Ovary (tissue), 10 donors: ENCODE measurements at places on chromosomes 16 and 17.

DNA sequence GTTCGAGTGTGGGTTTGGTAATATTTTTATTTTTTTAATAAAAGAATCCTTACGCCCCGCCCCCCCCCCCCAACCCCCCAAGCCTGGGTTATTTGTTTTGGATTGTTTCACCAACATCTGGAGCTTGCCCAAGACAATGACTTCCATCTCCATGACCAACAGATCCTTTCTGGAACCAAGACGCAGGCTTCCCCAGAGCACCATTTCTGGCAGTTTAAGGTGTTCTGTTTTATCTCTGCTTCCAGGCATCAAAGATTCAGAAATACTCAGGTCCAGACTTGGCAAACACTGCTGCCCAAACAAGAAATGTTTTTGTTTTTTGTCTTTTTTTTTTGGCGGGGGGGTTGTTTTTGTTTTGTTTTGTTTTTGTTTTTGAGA, 56.1 kb downstream of the PLXDC1 start:
- no peak for DNase-seq

DNA sequence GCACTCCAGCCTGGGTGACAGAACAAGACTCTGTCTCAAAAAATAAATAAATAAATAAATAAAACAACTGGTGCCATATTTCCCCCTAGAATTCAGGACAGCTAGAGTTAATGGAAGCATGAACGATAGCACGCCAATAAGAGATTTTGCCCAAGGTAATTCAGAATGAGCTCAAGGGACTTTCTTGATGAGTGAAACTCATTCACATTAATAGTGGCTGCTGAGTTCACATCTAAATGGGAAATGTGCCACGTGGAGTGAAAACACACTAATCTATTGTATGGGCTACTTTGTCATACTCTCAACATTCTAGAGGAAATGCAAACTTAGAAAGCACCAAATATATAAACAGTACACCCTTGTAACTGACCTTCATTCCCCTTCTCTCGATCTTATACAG, 47.4 kb upstream of the PSMD7 start:
- no peak for DNase-seq

- no peak for DNase-seq
Observed at GRCh38 chr16:70258065-70258464, 6.3 kb upstream of the EXOSC6 start.

DNA sequence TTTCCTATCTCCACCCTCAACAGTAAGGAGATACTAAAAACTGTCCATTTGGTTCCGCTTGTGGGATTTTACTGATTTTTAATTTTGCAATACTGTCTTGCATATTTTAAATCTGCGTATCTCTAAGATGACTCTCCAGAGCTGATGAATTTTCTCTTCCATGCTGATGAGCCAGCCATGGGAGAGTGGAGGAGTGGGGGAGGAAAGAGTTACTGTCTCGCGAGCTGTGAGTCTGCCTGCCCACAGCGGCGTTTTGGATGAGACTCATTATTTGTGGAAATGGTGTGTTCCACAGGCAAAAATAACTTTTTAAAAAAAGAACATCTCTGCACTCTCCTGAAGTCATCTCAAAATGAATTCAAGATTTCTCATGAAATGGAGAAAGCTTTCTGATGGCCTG, 34.6 kb upstream of the MYOCD start:
- DNase-seq = no peak

DNA sequence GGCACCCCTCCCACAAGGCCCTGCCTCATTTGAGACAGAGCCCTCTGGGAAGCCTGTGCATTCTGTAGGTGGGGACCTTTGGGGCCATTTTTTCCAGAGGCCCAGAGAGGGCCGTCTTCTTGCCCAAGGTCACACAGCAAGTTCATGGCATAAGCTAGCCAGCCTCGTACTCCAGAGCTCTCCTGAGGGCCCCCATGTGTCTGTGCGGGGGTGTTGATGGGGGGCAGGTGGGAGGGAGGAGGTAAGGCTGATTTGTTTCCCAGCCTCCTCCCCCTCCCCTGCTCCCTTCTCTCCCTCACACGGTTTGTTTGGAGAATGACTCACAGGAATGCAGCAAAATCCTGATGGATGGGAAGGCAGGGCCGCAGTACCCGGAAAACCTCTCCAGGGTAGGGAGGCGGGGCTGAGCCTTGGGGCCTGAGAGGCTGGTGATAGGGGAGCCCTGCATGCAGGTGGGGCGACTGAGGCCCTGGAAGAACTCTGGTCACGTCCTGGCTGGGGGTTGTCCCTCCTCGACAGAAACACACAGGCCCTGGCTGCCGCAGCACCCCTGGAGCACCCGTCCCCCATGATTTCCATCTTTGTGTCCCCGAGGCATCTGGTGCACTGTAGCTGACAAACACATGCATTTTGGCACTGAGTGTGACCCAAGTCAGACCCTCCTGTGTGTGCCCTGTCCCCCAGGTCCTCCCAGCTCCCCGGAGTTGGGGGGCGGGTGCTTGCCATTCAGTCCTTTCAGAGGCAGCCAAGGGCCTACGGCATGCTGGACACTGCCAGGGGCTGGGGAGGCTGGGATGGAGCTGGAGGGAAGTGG, 29.7 kb downstream of the RAI1 start:
- peak; percentile 71 for DNase-seq

DNA sequence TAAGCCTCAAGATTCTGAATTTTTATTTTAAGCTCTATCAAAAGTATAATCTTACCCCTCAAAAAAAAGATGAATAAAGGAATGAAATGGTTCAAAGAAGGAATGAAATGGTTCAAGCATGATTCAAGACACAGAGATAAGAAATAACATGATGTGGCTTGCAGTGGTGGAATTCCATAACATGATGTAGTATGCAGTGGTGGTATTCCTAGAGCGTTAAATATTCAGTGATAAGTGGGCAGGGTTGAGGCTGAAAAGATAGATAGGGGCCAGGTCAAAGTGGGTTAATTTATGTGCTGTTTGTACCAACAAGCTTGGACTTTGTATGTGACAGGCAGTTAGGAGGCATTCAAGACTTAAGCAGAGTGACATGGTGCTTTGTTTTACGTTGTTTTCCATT, 29.6 kb downstream of the TNRC6A start:
- DNase-seq = no peak

GRCh38 chr16:28326881-28327610, 34.7 kb downstream of the SBK1 start:
- DNase-seq = no peak

GRCh38 chr16:17038415-17038814, 432.3 kb downstream of the XYLT1 start:
- DNase-seq = no peak

DNA sequence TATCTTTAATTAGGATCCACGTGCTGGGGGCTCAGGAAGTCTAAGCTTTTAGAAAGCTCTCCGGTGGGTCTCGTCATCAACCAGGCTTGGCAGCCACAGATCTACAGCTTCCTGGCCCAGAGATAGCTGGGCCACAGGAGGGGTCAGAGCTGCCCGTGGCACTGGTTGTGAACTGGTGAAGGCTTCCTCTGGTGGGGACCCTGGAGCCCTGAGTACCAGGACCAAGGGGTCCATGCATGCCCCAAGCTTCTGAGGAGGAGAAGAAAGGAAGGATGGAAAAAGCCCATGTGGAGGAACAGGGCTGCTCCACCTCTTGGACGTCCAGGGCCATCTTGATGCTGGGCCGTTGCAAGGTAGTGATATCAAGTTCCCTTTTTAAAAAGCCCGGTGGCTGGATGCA, 13.3 kb downstream of the RMI2 start:
- DNase-seq = no peak

GRCh38 chr16:28982949-28983348, 1.9 kb upstream of the LAT start:
- no peak for DNase-seq

DNA sequence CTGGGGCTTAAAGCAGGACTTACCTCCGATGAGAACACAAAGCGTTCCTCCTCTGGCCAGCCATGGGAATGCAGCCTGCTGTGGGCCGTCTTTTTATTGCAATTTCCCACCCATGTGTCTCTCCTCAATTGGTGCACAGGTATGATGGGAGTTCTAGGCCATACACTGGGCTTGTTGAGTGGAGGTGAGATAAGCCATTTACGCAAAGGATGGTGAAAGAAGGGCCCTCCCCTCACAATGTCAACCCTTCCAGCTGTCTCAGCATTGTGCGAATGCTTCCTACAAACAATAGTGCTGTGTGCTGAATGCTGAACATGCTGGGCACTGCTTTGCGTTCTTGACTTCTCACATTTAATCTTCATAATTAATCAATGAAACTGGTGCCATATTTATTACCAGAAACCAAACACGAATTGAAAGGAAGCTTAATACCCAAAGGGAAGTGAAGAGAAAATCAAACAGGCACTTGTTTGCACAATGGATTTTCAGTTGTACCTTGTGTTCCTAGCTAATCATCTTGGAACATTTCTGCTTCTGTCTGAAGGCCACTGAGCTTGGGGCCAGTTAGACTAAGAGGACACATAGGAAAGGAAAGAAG, at the start of gene GP2:
Gene GP2, minus strand, starts transcription at position 70 of the 598 bp plus-strand sequence. CDS start 1,082 bp downstream, outside the sequence.
- DNase-seq = no peak

- no peak for DNase-seq
Observed at GRCh38 chr17:64448665-64449512, at the start of gene MILR1. Gene MILR1 (plus strand): TSS chr17:64449115. CDS start chr17:64449169, 54 bp downstream.

- no peak for DNase-seq
Observed at GRCh38 chr16:48613061-48613957, 3.3 kb upstream of the N4BP1 start.

GRCh38 chr16:87409781-87410180, 17.6 kb downstream of the MAP1LC3B start:
- no peak for DNase-seq

- DNase-seq = no peak
Observed at GRCh38 chr16:79329166-79329521, 271.4 kb downstream of the MAF start.

GRCh38 chr16:26442321-26442720, 624.4 kb upstream of the C16orf82 start:
- DNase-seq = no peak

DNA sequence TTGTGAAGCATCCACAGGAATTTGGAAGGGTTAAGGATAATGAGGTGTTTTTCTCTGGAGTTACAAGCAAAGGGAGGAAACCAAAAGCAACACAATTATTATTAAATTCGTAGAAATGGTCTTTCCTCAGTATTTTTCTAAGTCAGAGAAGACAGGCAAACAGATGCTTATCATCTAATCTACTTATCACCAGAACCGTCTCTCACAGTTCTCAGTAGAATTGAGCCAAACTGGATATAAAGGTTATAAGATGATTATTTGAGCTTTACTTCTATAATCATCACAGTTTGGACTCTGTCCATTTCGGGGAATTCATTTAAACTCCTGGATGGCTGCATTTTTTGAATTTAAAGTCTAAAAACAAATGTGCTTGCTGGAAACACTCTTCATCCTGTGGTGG, 245.0 kb downstream of the KCNJ2 start:
- DNase-seq = no peak

- DNase-seq = no peak
Observed at GRCh38 chr16:13923703-13924298, 3.8 kb downstream of the ERCC4 start.

DNA sequence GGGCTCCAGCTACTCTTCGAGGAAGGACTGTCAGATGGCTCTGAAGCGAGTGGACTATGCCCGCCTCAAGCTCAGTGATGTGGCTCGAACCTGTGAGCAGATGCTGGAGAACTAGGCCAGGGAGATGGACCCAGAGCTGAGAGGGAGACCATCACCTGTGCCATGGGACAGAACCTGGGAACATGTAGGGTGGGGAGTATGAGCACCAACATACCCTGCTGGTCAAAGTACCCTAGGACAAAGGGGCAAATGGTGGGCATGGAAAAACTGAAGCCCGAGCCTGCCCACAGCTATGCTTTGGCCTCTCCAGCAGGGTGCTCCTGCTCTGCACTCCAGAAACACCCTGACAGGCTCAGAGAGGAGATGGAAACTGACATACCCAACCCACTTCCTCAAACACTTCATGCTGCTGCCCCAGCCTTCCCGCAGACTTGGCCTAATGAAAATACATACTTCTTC, 1.9 kb downstream of the MED11 start:
- no peak for DNase-seq

GRCh38 chr17:34319039-34319483, at the start of gene CCL8:
Gene CCL8 (plus strand): TSS chr17:34319435. CDS start chr17:34319502, 67 bp downstream.
- DNase-seq = no peak

- DNase-seq = peak; percentile 95
Observed at GRCh38 chr17:7889166-7889955, 772 bp downstream of the CHD3 start.

GRCh38 chr17:73569762-73570319, 74.4 kb downstream of the SDK2 start:
- DNase-seq = no peak

- no peak for DNase-seq
Observed at GRCh38 chr17:43714465-43715149, 44.0 kb downstream of the SOST start.

GRCh38 chr17:81018044-81018802, 16.7 kb upstream of the BAIAP2 start:
- DNase-seq = no peak

GRCh38 chr17:1515640-1516387, 598 bp downstream of the INPP5K start:
- peak; percentile 64 for DNase-seq

DNA sequence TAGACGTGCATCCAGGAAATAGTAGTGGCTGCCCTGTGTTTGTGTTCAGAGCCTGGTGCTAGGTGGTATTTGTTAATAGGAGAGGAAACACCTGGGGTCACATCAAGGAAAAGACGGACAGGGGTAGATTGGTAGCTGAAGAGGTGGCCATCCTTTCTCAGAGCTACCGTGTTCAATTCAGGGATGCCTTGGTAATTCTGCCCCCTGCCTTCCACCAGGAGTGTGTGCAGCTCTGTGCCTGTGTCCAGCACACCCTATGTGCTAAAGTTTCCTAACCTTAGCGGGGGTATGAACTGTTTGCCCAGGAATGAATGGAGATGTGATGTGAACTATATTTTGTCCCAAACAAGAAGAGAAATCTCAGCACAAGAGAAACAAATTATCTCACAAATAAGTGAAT, 174.1 kb upstream of the MPHOSPH6 start:
- no peak for DNase-seq

DNA sequence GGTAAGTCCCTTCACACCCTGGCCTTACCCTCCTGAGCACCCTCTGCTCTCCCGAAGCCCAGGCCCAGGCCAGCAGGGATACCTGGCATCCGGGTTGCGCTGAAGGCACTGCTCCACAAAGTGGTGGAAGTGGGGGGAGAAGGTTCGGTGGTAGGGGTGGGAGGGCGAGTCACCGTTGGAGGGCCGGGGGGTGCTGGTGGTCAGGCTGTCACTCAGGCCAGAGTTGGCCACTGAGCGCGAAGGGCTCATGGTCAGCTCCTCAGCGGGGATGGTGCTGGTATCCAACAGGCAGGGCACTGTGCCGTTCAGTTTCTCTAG, 4.3 kb upstream of the LIMD2 start:
- DNase-seq = no peak

- no peak for DNase-seq
Observed at GRCh38 chr16:16038950-16039349, 89.5 kb downstream of the ABCC1 start.

- peak; percentile 54 for DNase-seq
Observed at GRCh38 chr16:87541147-87541871, 48.5 kb upstream of the ZCCHC14 start.

DNA sequence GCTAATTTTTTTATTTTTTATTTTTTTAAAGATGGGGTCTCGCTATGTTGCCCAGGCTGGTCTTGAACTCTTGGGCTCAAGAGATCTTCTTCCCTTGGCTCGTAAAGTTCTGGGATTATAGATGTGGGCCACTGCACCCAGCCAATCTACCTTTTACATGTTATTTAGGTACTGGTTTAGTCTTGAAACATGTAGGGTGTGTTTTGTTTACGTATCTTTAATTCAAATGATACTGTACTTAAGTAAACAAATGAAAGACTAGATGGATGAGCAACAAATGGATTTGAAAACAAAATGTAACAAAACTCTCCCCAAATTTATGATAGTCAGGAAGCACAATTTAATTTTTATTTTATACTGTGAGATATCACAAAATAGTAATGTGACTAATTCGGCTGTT, 207.7 kb downstream of the LGALS9B start:
- DNase-seq = no peak

- DNase-seq = no peak
Observed at GRCh38 chr16:86076606-86077005, 177.6 kb downstream of the IRF8 start.
